ENCODE measurements at places on chromosomes 11 and 22.

GRCh38 chr22:36365020-36365411, 22.8 kb downstream of the MYH9 start:
- DNase-seq: peak; percentile 82

GRCh38 chr22:22230438-22230837, 14.1 kb upstream of the VPREB1 start:
- no peak for DNase-seq

GRCh38 chr11:20518323-20518834, 81.0 kb upstream of the SLC6A5 start:
- DNase-seq: no peak

DNA sequence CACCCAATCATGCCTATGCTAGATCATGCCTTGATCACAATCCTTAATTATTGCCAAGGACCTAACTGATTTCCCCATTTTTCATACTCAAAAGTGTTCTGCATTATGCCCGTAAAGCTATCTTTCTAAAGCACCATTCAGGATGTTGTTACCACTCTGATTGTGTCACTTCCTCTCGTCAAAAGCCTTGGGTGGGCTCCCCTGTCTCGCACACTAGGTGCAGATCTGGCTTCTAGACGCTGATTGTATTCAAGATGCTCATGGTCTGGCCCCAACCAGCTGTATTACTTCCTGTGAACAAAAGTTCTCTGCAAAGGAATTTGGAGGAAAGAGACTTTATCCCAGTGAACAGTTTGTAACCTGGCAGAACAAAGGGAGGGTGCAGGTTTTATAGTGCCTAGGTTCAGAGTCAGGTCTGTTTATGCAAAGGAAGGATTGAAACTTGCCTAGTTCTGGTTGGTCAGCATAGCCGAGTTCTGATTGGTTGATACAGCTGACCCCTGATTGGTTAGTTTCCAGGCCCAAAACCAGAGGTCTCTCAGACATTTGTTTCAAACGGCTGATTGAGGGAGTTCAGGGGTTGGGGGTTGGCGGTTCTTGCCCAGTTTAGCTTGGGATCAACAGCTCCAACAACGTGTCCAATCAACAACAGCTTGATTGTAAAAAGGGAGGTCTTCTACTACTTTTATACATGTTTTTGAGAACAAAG, 25.4 kb downstream of the ATG13 start:
- no peak for DNase-seq

- DNase-seq: no peak
These were observed 193.7 kb upstream of the NARS2 start for GRCh38 chr11:78768345-78768744.

DNA sequence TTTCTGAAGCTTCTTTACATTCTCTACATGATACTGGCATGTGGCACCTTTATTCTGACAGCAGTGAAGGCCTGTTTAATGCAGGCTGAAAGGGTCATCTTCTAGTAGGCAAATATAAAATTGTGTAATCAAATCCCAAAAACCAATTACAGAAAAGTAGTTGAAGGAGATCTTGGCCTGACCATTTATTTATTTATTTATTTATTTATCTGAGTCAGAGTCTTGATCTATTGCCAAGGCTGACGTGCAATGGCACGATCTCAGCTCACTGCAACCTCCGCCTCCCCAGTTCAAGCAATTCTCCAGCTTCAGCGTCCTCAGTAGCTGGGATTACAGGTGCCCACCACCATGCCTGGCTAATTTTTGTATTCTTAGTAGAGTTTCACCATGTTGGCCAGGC, 22.7 kb upstream of the CECR2 start:
- no peak for DNase-seq

GRCh38 chr11:85941380-85941973, 86.3 kb downstream of the CCDC83 start:
- DNase-seq: no peak

GRCh38 chr11:95166781-95167180, 64.2 kb downstream of the SESN3 start:
- DNase-seq: no peak

GRCh38 chr22:24400726-24401596, 26.4 kb upstream of the ADORA2A start:
- DNase-seq: no peak

DNA sequence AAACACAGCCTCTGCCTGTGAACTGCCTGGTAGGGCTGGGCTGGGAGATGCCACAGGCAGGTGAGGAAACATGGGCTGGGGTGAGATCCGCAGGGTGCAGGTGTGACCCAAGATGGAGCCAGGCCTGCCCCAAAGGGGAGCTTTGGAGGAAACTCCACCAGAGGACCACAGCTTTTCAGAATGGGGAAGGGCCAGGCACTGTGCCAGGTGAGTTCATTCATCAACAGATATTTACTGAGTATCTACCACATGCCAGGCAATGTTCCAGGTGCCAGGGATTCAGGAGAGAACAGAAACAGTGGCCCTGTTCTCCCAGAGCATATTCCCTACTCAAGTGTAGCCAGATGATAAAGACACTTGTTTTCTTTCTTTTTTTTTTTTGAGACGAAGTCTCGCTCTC, 11.2 kb downstream of the RTN4RL2 start:
- no peak for DNase-seq

- no peak for DNase-seq
These were observed 174.2 kb upstream of the SORL1-AS1 start for GRCh38 chr11:121626980-121627379.

- DNase-seq: no peak
These were observed 25.4 kb upstream of the MYH9 start for GRCh38 chr22:36413022-36413775.

DNA sequence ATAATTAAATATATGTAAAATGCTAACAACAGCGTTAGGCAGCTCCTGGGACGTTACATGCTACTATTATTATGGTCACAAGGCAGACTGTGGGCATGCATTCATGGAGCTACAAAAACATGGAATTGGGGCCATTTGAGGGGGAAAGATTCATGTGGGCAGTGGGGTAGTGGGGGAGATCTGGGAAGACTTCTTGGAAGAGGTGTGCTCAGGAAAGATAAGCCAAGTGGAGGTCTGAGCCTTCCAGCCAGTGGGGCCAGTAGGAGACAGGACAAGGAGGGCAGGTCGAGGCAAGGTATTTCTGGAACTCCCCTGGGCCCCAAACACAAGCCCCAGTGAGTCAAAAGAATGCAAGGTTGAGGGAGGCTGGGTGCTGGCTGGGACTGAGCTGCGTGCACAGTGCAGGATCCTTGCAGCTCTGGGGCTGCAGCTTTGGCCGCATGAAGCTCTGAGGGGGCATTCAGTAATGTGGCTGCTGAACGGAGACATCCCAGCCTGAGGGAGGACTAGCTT, 35.4 kb downstream of the CYTH4 start:
- no peak for DNase-seq

GRCh38 chr22:48407256-48407955, 1420.3 kb downstream of the BRD1 start:
- no peak for DNase-seq
